ENCODE measurements at places on chromosomes 1 and 21. TPM values are rescaled to one million over a fixed set of nuclear protein-coding genes. Genes with fewer than 3 reads are reported as not detected.

DNA sequence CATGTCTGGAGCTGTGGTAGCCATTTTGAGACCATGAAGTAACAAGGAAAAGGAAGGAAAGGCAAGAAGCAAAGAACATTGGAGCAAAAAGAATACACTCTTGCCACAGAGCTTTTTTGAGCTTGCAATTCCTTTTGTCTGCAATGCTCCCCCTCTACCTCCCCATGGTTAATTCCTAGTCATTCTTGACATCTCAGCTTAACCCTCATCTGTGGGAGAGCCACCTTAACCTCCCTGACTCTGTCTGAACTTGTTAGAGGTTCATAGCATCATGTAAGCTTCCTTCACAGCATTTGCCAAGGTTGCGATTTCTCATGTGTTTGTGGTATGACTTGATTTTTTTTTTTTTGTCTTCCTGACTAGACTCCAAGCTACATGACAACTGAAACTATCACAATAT is 564.1 kb upstream of the PLXNA2 start:
- no peak for DNase-seq

DNA sequence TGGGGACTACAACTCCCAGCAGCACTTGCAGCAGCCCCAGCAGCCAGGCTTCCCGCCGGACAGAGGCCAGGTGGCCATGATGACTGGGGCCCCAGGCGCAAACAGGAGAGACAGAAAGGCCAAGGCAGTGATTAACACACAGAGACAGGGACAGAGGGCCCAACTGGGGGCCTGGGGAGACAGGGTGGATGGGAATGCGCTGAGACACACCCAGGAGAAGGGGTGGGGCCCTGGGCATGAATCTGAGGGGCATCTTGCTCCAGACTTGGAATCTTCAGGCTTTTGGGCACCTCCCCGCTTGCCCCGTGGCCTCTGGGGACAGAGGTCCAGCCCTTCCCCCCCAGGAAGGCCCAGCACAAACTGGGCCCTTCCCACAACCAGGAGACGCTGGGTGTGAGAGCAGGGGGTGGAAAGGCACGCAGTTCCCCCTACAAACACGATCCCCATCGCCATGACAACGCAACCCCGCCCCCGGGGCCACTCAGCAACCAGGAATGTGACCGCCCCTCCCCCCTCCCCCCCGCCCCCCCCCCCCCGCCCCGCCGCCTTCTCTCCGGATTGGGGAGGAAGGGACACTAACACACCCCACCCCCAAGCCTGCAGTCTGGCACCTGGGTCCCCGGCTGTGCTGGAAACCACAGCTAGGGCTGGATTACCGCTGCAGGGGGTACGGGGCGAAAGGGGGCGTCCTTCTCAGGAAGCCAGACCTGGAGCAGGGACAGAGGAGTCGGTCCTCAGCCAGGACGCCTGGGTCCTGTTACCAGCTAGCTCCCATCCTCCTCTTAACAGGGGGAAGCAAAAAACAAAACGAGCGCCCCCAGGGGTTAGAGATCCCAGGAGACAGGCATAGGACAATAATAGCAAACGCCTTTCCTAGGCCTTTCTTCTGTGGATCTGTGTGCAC is 4.5 kb downstream of the HDGF start:
- peak; percentile 91 for DNase-seq

DNA sequence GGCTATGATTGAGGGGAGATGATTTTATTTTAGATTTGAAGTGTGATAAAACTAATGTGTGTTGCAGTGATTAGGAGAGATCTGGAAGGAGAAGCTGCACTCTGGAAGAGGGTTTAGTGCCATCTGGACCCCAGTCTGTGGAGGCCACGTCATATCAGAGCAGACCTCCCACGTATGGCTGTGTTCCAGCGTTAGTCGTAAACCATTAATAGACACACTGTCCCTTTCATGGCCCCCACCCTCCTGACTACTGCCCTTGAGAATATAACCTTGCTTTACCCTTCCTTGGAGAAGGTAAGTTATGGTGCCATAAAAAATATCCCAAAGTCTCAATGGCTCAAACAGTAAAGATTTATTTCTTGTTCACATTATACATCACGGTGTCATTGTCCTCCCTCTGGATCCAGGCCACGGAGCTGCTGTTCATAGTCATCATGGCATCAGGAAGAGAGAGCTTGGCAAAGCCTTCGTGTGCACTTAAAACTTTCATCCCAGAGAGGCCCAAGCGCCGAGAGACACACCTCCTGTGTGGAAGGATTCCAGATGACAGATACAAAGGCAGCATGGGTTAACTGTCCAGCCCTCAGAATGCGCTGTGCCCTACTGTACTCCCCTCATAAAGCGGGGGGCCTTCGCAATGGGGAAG is 33.2 kb downstream of the RHOU start:
- DNase-seq, result peak; percentile 66

DNA sequence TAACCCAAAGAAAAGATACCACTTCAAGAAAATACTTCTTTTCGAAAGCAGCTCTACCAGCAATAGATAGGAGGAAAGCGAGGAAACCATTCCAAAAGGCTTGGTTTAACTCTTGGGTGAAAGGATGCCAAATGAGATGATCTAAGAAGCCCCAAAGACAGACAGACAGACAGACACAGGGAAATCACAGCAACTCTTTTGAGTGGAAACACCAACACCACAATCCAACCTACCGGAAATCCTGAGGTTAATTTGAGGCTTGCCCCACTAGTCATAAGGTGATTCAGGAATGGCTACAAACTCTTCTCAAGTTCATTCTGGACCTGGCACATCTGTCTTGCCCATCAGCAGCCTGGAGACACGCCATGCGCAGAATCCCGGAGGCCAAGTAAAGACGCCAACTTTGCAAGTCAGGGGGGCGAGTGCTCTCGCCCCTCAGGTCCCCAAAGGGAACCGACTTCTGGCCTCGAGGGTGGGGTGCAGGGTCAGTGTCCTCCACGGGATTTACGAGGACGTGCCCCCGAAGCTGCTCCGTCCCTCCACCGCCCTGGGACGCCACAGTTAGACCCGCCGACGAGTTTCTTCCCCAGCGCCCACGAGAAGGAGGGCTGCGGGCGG is 778 bp downstream of the EVI5 start:
- DNase-seq, result no peak

DNA sequence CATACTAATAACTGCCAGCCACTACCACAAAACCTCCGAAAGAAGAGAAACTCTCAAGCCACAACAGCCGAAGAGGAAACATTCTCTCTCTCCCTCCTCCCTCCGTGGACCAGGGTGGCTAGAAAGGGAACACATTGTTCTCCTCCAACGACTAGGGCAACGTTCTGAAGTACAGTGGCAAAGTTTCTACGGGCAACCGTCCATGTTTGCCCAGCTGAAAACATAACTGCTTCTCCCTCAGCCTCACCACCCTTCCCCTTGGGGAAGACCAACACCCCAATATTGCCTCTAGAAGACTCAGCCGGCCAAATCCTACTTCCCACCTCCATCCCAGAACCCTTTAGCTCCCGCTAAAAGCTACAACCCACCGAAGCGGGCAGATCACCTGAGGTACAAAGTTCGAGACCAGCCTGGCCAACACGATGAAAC is 2.0 kb downstream of the GLUL start:
- DNase-seq, result peak; percentile 9

OXCT2 gene
- polyA plus RNA-seq, result 0.44 TPM
